ENCODE measurements at places on chromosomes 3 and 15.

DNA sequence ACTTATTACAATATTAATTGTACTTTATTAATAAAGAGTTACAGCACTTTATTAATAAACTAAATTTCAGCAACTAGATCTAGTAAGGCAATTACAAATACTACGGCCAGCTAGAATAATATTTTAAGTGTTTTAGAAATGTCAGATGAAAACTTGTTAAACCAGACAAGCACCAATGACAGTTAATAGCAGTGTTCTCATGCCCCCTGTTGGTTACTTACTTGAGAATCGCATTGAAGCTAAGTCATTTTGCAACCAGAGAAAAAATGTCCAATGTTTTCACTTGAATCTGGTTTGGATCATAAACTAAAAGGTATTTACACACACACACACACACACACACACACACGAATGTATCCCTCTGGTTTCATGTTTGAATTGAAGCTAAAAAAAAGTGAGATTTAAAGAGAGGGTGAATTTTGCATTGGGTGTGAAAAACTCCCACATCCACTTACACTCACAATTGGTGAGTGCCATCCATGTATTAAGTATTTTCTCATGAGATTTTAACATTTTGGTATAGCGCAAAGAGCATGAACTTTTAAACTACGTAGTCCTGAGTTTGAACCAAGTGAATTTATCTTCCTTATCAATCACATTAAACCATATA, 347.7 kb downstream of the ZBBX start:
- DNase-seq = peak; percentile 79

- no peak for DNase-seq
These were observed 68.9 kb upstream of the ZNF280D start for GRCh38 chr15:56802161-56802560.

DNA sequence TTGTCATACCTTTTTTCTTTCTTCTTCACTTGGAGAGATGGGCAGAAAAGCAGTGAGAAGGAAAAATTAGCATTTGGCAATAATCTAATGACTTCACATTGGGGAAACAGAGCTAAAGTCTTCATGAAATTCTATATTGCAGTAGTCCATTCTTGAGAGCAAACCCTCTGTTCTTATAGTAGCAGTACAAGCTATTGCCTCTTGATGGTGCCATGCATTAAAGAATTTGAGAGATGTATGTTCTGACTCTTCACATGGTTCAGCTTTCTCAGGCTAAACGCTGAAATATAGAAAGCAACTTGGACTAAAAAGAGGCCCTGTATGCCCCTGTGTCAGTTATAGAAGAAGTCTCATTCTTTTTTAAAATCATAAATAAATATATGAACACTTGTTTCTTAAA, 36.0 kb downstream of the PHLDB2 start:
- no peak for DNase-seq

- peak; percentile 74 for DNase-seq
These were observed 43.9 kb upstream of the SMAD3 start for GRCh38 chr15:67021455-67021854.

GRCh38 chr3:14142567-14143270, 17.9 kb downstream of the TMEM43 start:
- peak; percentile 29 for DNase-seq

DNA sequence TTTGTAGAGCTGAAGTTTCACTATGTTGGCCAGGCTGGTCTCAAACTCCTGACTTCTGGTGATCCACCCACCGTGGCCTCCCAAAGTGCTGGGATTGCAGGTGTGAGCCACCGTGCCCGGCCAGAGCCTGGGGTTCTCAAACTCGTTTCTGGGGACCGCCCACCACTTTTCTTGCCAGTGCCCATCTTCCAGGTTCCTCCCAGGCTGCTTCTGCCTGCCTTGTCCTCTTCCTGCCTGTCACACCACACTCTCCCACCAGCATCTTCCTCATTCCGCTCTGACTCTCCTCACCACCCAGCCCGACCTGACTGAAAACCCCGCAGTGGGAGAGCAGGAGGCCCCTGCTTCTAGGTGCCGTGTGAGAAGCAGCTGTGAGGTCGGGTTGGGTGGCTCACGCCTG, 3.1 kb upstream of the DYNLT2B start:
- no peak for DNase-seq

GRCh38 chr15:74179983-74180880, 6.7 kb downstream of the ISLR start:
- DNase-seq = no peak

- no peak for DNase-seq
These were observed 2.4 kb upstream of the PHGR1 start for GRCh38 chr15:40348474-40348870.

DNA sequence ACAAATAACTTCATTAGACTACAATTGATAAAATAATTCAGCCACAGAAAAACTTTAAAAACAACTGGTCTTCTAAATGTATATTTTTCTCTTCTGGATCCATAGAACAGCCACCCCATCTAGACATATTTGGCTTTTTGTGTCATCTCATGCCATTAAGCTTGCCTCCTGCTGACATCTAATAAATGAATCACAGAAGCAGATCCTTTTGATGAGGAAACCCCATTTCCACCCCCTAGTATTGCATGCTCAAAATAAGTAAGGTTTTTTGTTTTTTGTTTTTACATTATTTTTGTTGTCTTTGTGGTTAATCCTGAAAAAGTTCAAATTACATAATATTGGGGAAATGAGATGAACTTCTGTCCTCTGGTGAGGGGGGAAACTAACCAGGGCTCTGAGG, 94.8 kb downstream of the DUT start:
- no peak for DNase-seq

- peak; percentile 3 for DNase-seq
These were observed 192.1 kb upstream of the EOMES start for GRCh38 chr3:27914199-27914598.

DNA sequence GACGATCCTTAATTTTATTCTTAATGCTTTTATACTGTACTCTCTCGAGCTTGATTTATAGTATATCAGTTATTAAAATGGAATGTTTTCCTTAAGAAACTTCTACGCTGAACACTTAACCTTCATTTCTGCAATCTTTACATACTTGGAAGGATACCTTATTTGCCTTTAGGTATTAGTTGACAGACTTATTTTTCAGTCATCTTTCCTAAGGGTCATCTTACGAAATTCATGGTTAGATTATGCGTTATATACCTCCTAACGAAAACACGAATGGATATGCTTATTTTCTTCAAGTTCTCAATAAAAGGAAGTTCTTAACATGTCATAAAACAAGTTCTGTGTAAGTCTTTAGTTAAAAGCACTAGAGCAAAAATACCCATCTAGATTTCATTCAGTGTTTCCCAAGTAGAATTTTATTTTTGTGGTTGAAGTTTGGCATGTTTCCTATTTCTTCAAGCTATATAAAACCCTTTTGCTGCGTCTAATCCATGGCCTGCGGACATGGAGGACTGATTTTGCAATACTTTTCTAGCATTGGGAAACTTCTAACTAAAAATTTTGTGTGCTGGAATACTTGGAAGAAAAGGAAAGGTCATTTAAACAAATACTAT, 231.3 kb downstream of the TP63 start:
- peak; percentile 61 for DNase-seq

Data from epithelial cell of esophagus (primary cell).